Fibroblast of villous mesenchyme (primary cell): ENCODE measurements at places on chromosomes 2 and 18. TPM values are rescaled to one million over a fixed set of nuclear protein-coding genes. Genes with fewer than 3 reads are reported as not detected.
A peak's percentile ranks its signal among the peaks of the same experiment; 100 is the strongest.

DNA sequence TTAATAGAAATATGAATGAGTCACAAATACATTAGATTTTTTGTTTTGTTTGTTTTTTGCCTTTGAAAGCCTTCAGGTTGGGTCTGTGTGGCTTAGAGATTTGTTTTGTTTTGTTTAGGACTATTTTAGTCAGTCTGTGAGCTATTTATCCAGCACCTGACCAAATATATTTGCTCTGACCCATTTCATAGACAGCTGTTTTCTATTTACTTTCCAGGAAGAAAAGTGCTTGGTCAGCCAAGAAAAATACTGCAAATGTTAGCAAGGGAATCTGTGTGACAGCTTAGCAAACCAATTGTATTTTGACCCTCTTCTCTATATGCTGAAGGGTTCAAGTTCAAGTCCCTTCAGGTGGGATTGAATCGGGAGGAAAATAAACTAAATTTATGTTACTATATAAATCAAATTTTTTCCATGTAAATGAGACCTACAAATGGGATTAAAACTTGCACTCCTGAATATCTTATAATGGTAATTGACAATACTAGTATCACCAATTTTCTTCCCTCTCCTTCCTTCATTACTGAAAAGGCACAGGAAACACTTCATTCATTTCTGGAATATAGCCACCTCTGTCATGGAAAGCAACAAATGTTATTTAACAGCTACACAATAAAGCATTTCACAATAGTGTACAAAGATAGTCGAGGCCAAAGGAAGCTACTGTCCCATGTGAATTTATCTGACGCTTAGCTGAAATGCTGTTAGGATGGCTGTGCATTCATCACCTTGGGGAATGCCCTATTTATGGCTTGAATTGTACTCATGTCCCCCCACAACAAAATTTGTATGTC is 23.1 kb upstream of the KLF7 start:
- DNase-seq = peak; percentile 68

DNA sequence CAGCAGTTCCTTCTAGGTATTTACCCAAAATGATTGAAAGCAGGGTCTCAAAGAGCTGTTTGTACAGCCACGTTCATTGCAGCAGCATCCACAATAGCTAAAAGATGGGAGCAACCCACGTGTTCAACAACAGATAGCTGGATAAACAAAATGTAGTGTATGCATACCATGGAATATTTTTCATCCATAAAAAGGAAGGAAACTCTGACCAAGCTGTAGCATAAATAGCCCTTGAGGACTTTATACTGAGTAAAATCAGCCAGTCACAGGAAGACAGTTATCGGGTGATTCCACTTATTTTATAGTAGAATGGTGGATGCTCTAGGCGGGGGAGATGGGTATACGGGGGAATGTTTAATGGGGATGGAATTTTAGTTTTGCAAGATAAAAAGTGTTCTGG is 7.5 kb downstream of the TRAPPC12 start:
- no peak for DNase-seq

GRCh38 chr2:74695663-74696062 is 41.6 kb downstream of the SEMA4F start:
- peak; percentile 43 for DNase-seq

DNA sequence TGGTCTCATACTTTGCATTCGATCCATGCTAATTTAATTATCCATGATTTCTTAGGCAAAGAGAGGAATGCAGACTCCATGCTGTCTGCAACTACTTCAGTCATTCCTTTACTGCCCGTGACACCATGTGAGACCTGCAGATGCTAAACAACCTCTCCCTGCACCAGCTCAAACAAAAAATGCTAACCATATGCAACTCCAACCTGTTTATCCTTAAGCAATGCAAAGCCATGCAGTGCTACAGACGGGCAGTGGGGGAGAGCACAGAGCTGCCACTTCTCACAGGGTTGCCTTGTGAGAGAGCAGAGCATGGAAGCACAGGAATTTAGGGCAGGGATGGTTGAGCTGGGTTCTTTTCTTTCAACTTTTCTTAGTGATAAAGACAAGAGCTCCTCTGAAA is 74.9 kb upstream of the KLHL14 start:
- no peak for DNase-seq

DNA sequence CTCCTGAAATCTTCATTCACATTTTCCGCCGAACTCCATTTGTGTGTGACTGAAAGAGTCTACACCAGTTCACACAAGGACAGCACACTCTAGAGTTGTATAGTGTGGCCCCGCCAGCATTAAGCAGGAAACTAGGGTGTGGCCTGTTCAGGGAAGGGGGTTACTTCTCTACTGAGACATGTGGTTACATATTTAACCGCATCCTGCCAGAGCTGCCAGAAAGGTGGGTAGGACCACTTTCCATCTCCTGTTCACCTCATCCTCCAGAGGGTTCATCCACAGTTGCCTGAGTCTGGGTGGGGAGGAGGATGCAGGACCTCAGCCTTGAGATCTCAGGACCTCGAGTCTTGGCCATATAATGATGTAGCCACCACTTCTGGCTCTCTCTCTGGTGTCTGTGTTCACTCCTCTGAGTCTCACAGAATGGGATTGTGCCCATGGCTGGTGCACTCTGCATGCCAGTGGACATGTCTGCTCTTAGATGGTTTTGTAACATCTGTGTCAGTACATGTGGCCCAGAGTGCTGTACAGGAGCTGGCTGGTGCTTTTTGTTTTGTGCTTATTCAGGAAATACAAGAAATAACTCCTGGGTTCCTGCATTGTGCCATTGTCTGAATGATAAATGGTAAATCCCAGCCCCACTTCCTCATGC is 7.7 kb upstream of the SP140L start:
- no peak for DNase-seq

- peak; percentile 45 for DNase-seq
Measured at GRCh38 chr2:101967826-101968513, 23.8 kb upstream of the IL1R2 start.

The SERPINB11 gene
- not detected in 2 replicates for total RNA-seq

GRCh38 chr18:23986600-23987359 is 27.8 kb upstream of the TTC39C start:
- DNase-seq = no peak

DNA sequence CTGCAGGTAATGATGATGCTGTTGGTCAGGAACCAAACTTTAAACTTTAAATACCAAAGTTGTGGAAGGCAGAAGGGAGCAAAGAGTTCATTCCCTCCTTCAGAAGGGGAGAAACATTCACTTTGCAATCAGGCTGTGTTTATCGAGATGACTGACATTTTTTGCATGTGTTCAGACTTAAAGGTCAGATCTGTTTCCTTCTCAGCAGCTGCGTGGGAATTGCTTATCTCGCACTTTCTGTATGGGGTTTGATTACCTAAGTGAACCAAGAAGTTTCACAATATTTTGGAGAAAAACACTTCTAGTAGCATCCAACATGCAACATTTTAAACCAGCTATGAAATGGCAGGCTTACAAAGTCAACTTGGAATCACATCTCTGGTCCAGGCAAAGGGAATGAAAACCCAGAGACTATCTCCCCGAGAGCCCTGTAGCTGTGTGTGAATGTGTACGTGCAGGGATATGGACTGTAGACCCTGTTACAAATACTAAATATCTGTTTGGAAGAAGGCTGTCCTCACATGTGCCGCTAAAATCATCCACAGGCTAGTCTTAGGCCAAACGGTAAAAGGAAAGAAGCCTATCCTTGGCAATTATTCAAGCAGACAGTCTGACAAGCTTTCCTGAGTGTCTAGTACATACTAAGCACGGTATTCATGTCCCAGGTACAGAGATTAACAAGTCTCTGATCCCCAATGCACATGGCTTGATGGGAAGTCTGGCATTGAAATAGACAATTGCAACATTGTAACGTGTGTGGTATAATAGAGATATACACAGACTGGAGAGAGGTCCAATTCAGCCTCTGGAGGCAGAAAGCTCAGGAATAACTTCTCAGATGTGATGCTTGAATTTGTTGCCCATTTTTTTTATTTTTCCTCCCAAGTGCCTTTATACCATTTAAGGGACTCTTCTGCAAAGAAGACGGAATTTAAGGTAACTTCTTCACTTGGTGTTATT is 483.1 kb downstream of the DPP10 start:
- DNase-seq = no peak

The UNC80 gene
- total RNA-seq = not detected in 2 replicates

The C2orf78 gene
- total RNA-seq = not detected in 2 replicates

GRCh38 chr2:148048475-148049221 is 27.8 kb downstream of the MBD5 start:
- DNase-seq = no peak

- DNase-seq = no peak
Measured at GRCh38 chr2:160574468-160575140, 81.0 kb upstream of the RBMS1 start.

- peak; percentile 83 for DNase-seq
Measured at GRCh38 chr2:201149064-201149820, 33.3 kb downstream of the CFLAR start.
